ENCODE measurements at places on chromosomes 2 and 18.

GRCh38 chr2:147689220-147689909, 155.5 kb upstream of the ACVR2A start:
- DNase-seq, result no peak

DNA sequence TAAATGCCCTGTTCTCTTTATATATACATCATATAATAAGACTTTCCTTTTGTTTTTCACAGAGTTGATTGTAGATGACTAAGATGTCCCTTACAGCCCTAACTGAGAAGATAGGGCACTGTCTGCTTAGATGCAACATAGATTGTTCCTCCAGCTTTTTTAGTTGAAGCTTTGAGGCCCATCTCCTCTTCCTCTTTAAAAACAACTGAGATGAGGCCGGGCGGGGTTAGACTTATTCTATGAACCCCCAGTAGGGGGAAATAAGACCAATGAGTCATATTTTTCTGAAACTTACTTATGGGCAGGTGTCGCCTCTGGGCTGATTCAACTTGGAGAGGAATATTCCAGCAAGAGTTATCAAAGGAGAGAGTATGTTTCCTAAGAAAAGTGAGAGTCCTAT, 84.6 kb downstream of the FBXO15 start:
- DNase-seq, result no peak

DNA sequence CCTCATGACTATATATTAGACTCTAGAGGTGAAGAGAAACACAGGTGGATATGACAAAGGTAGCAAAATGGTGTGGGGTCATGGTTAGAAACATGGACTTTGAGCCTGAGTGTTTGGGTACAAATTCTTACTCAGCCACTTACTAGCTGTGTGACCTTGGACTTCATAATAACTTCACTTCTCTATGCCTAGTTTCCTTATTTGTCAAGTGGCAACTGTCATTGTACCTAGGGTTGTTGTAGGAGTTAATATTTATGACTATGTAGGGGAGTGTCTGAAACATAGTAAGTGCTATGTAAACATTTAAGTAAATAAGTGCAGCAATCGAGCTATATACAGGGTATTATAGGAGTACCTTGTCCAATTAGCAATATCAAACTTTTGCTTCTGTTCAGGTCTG, 49.7 kb upstream of the RAPH1 start:
- no peak for DNase-seq

DNA sequence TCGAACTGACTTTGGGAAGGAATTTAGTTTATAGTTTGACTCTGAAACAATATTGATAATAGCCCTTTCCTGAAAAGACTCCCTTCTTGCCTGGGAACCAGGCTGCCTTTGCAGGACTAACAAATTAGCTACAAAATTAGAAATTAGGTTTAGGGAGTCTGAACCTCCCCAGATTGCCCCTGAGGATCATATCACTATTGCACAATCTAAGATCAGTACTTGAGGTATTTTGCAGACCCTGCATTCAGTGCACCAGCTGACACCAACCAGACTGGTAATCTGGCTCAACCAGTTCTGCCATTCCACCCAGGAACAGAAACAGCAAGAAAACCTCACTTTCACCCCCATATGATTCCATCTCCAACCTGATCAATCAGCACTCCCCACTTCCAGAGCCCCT, 131.8 kb upstream of the GALNT5 start:
- DNase-seq, result no peak

GRCh38 chr2:218679119-218679518, 7.2 kb downstream of the STK36 start:
- no peak for DNase-seq

GRCh38 chr2:239114119-239114581, 266.3 kb downstream of the TWIST2 start:
- DNase-seq, result no peak

- DNase-seq, result no peak
Observed at GRCh38 chr2:27715318-27716210, 51.9 kb downstream of the SLC4A1AP start.

DNA sequence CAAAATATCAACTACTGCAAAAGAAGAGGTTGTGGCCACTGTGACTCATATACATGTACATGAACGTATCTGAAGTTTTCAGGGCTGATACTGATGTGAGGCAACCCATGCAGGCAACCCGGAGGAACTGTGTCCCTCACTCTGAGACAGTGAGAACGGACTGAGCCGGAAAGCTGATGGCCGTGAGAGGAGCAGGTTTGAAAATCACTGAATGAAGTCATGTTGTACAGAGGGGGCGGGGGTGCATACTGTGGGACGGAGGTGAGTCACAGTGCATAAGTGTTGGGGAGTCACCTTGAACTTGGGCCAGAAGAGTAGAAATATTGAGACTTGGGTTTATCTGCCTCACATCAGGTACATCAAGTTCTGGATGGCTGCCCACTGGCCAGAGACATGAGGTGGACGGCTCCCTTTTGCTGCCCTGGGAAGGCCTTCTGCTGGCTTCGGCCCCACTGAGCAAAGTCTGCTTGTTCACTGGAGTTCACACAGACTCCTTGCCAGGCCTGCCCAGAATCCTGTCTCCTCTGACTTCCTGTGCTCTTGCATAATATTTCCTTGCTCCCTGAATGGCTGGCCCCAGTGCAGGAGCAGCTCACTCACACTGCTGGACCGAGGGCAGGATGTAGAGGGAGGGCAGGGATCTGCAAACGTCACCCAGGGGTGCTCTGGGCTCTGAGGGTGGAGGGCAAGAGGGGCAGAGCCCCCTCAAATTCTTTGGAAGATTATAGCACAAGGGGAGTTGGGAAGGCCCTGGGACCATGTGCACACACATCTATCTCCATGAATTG, 18.1 kb downstream of the EPAS1 start:
- no peak for DNase-seq

- DNase-seq, result no peak
Observed at GRCh38 chr18:55326134-55326533, 261.9 kb downstream of the TCF4 start.

GRCh38 chr2:175576875-175577274, 395.4 kb upstream of the ATP5MC3 start:
- no peak for DNase-seq

GRCh38 chr2:84884449-84884848, 3.6 kb upstream of the TRABD2A start:
- no peak for DNase-seq

DNA sequence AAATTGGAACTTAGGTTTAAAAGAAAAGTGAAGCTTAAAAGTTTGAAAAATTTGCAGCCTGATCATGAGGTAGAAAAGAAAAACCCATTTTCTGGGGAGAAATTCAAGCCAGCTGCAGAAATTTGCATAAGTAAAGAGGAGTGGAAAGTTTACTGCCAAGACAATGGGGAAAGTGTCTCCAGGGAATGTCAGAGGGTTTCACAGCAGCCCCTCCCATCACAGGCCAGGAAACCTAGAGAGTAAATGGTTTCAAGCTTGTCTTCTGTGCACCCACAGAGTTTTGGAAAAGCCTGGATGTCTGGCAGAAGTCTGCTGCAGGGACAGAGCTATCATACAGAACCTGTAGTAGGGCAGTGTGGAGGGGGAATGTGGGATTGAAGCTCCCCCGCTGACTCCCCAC, 254.0 kb upstream of the FSIP2 start:
- no peak for DNase-seq

- DNase-seq, result no peak
Observed at GRCh38 chr2:200350850-200351285, 44.4 kb downstream of the SPATS2L start.

DNA sequence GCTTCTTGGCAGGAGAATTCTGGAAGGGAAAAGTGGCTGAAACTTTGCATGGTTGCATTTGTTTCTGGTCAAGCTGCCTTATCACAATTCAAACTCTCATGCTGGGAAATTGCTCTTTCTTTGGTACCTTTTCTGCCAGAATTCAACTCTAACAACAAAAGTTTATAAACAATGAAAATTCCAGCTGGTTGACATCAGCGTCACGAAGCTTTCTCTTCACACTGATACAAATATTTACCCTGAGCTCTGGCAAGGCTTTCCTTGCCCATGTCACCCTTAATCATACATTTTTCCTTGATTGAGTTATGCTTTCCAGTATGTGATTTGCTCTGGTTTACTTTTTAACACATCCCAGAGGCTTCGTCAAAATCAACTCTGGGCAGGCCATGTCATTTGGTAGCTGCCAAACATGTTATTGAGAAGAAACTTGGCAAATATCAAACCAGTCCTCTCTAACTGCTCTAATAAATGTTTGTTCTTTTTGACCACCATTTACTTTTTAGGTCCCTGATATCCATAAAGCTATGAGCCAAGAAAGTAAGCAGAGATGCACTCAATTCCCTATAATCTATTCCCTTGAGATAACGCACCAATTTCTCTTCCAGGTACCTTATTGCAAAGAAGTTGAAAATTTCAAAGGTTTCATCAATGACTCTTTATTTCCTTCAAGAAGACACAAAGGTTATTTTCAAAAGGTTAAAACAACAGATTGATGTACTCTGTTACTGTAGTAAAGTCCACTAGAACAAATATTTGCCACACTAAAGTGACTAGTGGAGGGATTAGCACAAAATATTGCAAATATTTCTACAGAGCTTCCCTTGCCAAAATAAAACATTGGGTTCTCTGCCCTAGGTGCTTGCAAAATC, 1241.1 kb upstream of the ZEB2 start:
- no peak for DNase-seq

DNA sequence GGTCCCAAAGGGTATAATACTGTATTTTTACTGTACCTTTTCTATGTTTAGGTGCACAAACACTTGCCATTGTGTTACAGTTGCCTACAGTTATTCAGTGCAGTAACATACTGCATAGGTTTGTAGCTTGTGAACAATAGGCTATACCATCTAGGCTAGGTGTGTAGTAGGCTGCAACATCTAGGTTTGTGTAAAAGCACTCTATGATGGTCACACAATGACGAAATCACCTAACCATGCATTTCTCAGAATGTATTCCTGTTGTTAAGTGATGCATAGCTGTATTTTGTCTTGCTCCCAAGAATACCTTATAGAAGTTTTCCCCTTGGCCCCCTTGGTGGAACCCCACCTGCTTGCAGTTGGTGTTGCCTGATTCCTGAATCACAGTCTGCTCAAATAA, 29.3 kb upstream of the AGFG1 start:
- no peak for DNase-seq

GRCh38 chr2:9975328-9975727, 23.8 kb downstream of the GRHL1 start:
- DNase-seq, result no peak

DNA sequence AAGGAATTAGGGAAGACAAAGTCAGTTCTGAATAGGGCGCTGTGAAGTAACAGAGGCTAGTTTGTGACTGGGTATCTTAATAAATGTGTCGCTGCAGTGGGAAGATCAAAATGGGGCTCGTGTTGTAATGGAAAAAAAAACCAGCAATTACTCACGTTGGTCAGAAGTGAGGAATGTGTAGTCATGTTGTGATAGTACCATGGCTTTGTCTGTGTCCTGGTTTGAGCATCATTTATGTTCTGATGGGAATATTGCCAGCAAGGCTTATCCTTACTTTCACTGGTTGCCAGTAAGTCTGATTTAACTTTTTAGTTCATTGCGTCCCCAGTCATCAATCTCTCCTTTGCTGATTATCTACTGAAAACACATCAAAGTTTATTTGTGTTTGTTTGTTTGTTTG, 467.6 kb downstream of the NYAP2 start:
- no peak for DNase-seq

DNA sequence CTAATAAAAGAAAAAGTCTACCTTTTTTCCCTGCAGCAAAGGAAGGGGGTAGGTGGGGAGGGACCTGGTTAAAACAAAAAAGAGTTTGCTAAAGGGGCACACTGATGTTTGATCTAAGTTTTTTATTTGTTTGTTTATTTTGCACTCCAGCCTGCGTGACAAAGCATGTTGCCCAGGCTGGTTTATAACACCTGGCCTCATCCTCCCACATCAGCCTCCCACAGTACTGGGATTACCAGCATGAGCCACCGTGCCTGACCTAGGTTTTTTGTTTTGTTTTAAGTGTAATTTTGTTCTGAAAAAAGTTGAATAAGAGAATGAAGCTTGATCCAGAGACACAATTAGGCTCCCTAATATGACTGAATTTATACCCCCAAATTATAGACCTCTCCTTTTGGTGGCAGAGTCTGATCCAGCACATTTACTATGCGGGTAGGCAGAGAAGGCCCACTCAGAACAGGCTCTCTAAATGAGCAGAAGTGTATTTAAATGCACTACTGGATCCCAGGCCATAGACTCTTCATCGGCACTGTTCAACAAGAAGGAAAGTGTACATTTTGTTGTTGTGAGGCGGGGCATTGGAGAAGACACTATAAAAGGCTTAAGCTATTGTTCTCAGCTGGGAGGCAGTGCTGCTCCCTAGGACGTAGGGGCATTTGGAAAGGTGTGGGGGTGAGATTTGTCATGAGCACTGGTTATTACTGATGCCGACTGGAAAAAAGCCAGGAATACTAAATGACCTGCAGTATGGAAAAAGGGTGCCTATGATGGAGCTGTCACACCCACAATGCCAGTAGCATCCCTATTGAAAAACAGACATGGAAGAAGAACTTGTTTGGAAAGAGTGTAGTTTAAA, 32.4 kb downstream of the MRPS9 start:
- DNase-seq, result no peak

DNA sequence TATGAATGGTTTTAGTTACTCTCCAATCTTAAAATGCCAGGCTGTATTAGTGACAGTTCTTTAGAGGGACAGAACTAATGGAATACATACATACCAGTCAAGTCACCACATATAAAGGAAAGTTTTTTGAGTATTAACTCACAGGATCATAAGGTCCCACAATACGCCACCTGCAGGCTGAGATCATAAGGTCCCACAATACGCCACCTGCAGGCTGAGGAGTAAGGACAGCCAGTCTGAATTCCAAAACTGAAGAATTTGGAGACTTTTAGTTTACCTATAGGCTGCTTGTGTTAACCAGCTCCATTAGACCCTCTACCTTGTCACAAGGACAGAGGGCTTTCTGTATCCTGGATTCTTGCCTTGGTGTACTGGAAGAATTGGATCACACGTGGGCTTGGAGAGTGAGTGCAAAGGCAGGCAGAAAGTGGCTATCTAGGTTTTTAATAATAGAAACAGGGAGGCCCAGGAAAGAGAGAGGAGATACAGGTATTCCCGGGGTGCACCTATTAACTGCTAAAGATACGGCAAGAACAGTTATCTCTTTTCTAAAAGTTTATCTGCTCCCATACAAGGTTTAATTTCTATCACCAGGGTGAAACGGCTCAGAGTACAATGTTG, 234.9 kb upstream of the CYRIA start:
- no peak for DNase-seq

DNA sequence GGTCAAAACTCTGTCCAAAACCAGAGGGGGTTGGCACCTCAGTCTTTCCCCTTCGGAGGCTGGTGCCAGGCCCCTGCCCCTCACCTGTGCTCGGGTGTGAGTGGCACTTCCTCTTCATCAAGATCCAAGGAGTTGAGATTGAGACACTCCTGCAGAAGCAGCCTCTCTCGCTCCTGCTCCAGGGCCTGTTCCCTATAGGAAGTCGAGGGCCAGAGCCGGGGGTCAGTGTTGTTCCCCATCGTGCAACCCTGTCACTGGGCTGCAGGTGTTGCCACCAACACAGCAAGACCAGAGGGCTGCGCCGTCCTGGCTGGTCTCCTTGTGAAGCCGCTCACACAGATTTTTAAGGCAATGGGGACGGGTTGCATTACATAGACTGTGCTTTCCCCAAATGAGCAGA, 18.9 kb downstream of the FAM178B start:
- no peak for DNase-seq

GRCh38 chr2:9897331-9897737, 54.1 kb downstream of the TAF1B start:
- no peak for DNase-seq

- no peak for DNase-seq
Observed at GRCh38 chr2:62391696-62392095, 114.3 kb downstream of the TMEM17 start.

Measured in stimulated activated CD4-positive, alpha-beta T cell treated with anti-CD3 and anti-CD28 coated beads, Interleukin-1b, Interleukin-23, amount 100 ng/mL, for 1 hour (primary cell).